Type B pancreatic cell (in vitro differentiated cells): ENCODE measurements at places on chromosomes 6 and 20.

DNA sequence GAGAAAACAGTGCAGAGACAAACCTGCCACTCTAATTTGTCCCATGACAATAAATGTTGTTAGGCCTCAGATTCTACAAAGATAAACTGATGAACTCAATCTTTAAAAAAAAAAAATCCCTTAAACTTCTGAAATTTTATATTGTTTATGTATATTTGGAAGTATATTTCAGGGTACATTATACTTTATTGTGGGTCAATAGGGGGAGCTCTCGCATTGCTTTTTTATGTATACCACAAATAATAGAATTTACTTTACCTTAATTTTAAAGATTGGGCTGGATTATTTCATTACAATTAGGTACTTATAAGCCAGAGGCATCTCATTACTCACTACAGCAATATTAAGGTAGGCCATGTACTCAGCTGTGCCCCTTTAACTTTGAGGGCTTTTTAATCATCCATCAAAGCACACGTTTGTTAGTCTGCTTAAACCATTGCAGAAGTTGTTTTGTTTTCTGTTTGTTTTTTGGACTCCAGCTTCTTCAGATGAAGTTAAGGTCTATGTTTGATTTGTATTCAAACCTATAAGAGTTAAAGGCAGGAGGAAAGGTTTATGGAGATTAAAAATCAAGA is 56.3 kb upstream of the EYA4 start:
- no peak for DNase-seq

DNA sequence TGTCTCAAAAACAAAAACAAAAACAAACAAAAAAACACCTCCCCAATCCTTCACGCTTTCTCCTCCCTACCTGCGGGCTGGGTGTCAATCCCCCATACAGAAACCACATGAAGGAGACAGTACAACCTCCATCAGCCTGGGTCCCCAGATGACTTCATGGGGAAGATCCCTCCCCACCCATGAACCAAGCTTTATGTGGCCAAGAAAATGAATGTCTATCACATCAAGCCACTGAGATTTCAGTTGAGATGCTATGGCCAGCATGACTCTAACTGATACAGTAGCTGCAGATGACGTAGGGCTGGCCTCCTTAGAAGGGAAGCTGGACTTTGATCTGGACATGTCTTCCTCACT is 21.2 kb upstream of the BNIP5 start:
- no peak for DNase-seq

- DNase-seq: no peak
These were observed 1.2 kb downstream of the SPDEF start for GRCh38 chr6:34555007-34555322.

DNA sequence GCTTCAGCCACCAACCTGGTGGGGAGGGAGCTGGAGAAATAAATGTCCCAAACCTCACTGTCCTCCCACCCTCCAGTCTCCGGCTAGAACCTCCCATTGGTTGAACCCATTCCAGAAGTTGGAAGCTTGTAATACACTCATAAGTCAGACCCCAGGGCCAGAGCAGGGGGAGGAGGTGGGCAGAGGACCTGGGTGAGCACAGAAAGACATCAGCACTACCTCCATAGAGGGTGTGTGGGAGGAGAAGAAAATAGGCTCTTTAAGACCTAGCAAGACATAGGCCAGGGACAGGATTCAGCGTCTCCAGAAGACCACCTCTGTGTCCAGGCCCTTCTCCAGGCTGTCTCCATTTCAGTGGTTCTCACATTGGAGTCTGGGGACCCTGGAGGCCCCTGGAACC is 73.3 kb upstream of the TOP1 start:
- DNase-seq: peak; percentile 34

DNA sequence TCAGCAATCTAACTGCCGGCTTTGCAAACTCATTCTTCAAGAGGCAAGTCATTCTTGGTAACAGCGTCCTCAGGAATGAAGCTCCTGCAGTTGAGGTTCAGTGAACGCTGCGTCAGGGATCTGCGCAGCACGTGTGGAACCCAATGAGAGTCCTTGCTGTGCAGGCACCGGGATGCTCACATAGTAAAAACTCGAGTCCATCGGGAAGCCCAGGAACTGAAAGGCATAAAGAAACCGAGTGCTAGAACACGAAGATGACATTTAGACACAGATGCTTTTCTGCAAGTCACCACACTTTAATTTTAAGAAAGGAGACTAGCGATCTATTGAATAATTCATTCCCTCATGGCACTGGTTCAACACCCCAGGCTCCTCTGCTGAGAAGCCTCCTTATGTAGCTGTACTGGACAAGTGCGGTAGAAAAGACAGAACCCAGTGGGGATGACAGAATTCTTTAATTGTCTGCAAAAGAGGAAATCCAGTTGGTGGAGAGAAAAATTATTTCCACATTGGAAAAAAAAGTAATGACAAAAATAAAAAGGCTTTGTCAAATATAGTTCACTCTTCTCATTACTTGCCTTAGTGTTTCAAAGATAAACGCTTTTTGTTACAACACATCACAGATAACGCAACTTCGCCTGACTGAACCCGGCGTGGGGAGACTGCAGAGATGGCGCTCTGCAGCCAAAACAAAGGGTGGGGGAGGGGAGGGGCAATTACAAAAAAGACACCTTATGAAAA is 1.9 kb upstream of the AFDN start:
- no peak for DNase-seq

GRCh38 chr6:117491916-117492315 is 9.4 kb downstream of the DCBLD1 start:
- no peak for DNase-seq
